Hippocampal formation (tissue), 2 donors: ENCODE measurements at places on chromosomes 12 and 14.

GRCh38 chr14:36524874-36525745 lies 5.1 kb upstream of the NKX2-1 start:
- DNase-seq, result no peak

GRCh38 chr12:91743704-91744321 lies 401.8 kb downstream of the BTG1 start:
- no peak for DNase-seq

DNA sequence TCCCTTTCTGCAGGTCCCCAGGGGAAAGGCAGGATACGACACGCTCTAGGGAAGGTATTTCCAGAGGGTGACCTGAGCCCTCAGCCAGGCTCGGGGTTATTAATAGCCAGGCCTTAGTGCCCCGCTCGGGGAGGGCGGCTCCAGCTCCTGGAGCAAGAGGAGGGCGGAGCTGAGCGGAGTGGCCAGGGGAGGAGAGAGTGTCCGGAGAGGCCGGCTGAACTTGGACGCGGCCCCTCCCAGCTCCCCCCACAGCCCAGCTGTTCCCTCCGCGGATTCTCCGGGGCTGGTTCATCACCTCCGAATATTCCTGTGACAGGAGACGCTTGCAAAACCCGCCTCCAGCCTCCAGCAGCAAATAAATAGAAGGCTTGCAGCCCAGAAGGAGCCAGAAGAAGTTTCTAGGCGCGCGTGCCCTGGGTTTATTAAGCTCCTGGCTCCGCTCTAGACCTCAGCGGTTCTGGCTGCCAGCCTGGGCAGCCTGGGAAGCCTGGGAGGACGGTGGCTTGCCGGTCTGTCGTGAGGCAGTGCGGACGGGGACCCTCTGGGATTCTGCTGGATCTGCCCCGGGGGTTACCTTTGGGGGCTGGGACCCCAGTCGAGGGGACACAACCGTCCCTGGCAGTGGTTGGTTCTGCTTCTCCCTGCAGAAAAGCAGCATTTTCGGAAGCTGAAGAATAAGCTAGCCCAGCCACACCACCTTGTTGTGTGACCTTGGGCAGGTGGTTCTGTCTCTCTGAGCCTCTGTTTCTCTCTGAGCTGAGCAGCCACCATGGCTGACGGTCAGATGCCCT lies at the start of gene HSPB8:
Gene HSPB8 (plus strand): TSS at position 388 of the 791 bp plus-strand sequence. CDS start 382 bp downstream, at position 770.
- DNase-seq, result peak; percentile 46

- no peak for DNase-seq
These were observed 151.8 kb downstream of the CRADD start for GRCh38 chr12:93829016-93829415.

GRCh38 chr14:101176535-101177205 lies 273.1 kb upstream of the RTL1 start:
- no peak for DNase-seq

DNA sequence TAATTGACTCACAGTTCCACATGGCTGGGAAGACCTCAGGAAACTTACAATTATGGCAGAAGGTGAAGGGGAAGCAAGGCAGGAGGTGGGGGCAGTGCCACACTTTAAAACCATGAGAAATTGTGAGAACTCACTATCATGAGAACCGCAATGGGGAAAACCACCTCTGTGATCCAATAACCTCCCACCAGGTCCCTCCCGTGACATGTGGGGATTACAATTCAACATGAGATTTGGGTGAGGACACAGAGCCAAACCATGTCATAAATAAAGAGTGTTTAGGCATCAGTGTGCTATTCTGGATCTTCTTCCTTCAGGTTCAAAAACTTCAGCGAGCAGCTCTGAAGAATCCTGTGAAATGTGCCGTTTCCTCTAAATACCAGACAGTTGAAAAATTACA lies 9.7 kb downstream of the DDX47 start:
- DNase-seq, result no peak

DNA sequence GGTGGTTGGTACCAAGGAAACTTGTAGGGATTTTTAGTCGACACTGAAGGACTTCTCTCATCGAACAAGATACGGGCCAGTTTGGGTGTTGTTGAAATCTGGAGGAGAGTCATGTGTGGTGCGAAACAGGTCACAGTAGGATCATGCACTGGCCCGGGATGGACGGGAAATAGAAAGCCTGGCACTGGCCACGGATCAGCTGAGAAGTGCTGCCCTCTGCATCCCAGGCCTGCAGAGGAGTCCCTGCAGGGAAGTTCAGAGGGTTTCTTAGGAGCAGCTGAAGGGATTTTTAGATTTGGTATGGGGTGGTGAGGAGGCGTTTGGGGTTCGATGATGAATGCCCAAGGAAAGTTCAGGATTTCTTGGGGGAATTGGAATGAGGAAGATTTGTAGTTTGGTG lies 63.1 kb downstream of the TSPAN9 start:
- no peak for DNase-seq

GRCh38 chr12:105351523-105351922 lies 21.0 kb downstream of the C12orf75 start:
- no peak for DNase-seq

GRCh38 chr14:50943943-50944646 lies at the start of gene PYGL:
Gene PYGL, minus strand, starts transcription at chr14:50944483. Its CDS starts 80 bp downstream, at chr14:50944403.
- peak; percentile 46 for DNase-seq

DNA sequence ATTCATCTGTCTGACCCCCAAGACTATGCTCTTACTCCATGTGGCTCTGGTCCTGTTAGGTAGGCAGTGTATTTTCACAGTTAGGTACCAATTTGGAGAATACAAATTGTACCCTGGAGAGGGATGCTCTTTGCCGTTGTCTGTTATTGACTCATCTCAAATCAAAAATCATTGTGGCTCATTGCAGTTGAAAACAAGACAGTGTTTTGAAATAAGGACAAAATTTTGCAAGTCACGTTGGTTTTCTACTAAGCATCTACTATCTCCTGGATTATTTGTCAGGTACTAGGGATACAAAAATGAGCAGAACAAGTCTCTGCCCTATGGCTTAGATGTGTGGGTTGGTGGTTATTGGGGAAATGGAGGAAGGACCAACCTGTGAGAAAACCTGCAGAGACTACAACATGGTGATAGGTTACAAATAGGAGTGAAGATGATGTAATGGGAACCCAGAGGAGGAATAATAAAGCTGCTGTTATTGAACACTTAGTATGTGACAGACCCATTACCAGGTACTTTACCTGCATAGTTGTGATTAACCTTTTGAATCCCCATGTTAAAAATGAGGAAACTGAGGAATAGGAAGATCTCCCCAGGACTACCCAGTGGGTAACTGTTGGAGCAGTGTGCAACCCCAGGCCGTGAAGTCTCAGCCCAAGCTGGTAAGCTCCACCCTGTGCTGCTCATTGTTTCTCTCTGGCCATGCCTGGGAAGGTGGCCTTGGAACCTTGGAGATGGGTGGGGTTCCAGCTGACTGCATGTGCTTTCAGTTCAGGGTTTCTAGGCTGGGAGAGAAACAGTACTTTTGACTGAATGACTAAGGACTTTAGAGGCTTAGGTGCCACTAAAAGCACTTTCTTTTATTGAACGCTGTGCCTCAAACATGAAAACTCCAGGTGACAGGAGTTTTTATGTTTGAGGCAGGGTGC lies 72.9 kb upstream of the SRSF5 start:
- DNase-seq, result no peak
